ENCODE measurements at places on chromosomes 6 and 20.

GRCh38 chr20:46423882-46424482, 17.6 kb upstream of the ELMO2 start:
- no peak for DNase-seq

GRCh38 chr6:53064726-53065265, 408 bp upstream of the FBXO9 start:
- DNase-seq: peak; percentile 94

GRCh38 chr6:25934735-25935313, 4.3 kb upstream of the SLC17A2 start:
- DNase-seq: no peak

DNA sequence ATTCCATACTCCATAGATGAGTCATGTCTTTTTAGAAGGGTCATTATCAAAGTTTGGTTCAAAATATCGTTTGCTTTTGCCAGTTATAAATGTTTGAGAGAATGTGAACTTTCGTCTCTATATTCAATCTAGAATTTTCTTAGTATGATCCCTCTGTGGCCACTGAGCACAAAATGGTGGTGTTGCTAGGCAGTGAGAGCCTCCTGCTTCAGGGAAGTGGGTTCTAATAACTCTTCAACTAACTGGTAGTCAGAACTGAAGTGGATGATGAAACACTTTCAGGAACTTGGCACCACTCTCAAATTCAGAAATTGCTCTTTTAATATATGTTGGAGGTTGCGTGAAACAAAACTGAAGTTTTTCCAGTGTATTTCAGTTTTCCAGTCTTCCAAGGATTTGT, 125.0 kb upstream of the DOK5 start:
- no peak for DNase-seq

- no peak for DNase-seq
Observed at GRCh38 chr6:110488606-110489190, 12.3 kb upstream of the SLC22A16 start.

Measured in stimulated activated CD4-positive, alpha-beta T cell treated with anti-CD3 and anti-CD28 coated beads, Interleukin-2, amount 100 ng/mL, for 4 hours (primary cell).